ENCODE measurements at places on chromosomes 6 and 20.

GRCh38 chr6:119444642-119445557 is 95.3 kb upstream of the MAN1A1 start:
- DNase-seq: peak; percentile 38

- no peak for DNase-seq
Measured at GRCh38 chr20:5131502-5131901, 4.7 kb downstream of the CDS2 start.

DNA sequence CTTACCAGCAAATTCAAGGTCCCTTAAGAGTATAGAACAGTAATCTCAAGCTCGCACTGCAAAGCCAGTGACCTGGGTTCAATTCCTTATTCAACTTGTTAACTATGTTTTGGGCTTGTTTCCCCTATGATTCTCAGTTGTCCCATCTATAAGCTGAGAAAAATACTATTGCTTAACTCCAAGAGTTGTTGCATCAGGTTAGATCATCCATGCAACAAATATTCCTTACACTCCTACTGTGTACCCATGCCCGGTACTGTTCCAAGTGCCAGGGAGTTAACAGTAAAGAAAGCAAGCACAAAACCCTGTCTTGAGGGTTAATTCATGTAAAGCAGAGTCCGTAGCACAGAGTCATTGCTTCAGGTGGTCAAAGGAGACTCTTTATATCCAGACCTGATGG is 247.3 kb downstream of the MAFB start:
- DNase-seq: no peak

GRCh38 chr20:20887593-20888265 is 175.3 kb upstream of the RALGAPA2 start:
- DNase-seq: no peak

DNA sequence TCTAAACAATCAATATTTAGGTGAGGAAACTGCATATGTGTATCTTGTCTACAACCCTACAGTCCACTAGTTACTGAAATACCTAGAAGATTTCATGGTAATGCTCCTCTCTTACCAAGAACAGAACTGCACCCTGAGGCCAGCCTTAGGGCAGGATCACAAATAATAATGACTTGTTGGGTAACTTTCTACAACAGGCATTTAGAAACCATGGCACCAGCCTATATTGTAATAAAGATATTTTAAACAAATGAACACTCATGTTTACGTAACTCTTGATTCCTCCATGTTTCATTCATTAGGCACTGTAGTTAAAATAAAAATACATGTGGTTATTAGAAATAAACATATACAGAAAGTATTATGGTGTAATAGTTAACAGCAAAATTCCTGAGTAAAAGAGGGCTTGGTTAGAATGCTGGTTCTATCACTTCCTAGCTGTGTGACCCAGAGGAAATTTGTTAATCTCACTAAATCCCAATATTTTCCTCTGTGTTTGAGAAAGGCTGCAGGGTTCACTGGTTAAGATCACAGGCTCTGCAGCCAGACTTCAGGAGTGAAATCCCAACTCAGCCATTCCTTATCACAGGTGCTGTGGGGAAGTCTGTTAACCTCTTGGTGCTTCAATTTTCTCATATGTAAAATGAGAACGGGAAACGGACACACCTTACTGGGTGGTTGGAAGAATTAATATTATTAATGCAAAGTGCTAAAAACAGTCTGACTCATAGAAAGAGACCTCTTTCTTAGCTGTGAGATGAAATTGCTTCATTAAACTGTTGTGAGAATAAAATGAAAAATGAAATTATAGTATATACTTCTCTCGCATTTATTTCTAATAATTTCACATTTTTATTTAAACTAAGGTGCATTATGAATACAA is 8.5 kb downstream of the HMGN3 start:
- no peak for DNase-seq

Measured in fibroblast of lung (primary cell).